ENCODE measurements at places on chromosomes 13 and 19.

DNA sequence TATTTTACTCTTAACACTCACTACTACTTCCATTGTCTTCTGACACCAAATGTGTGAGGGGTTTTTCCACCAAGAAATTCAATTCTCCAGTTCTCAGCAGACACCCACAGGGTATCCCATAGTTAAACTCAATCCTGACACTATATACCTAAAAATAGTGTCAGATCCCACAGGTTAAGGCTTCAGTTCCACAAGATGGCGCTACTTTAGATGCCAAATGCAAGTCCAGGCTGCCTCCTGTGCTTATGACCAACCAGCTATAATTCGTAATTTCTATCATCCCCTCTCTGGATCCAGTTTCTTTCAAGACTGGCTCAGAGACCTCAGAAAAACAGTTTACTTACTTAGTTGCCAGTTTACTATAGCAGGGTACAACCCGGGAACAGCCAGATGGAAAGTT is 1146.2 kb upstream of the SPRY2 start:
- DNase-seq, result no peak

DNA sequence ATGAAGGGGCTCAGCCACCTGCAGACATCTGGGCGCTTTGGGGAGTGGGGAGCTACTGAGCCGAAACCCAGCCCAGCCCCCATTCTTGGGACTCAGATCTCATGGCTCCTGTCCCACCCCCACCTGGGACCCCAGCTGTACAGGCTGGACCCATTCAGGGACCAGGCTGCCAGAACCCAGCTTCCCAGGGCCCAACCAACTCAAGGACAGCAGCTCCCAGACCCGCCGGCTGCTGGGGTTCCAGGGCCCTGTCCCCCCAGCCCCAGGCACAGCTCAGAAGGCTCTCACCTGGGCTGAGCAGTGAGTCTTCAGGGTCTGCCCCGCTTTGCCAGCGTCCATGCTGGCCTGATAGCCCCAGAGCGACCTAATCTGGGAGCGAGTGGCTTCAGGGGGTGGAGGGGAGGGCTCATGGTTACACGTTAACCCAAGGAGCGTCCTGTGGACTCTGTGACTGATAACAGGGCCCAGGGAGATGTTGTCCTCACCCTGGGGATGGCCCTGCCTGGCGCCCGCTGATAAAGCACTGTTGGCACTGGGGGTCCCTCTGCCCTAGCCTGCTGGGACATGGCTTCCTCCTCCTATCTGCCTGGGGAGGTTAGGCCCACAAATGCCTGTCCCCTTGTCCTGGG is at the start of gene TMEM86B:
TMEM86B (minus strand) TSS at position 361 of the 629 bp plus-strand sequence; CDS start at position 339, 22 bp downstream.
- no peak for DNase-seq

DNA sequence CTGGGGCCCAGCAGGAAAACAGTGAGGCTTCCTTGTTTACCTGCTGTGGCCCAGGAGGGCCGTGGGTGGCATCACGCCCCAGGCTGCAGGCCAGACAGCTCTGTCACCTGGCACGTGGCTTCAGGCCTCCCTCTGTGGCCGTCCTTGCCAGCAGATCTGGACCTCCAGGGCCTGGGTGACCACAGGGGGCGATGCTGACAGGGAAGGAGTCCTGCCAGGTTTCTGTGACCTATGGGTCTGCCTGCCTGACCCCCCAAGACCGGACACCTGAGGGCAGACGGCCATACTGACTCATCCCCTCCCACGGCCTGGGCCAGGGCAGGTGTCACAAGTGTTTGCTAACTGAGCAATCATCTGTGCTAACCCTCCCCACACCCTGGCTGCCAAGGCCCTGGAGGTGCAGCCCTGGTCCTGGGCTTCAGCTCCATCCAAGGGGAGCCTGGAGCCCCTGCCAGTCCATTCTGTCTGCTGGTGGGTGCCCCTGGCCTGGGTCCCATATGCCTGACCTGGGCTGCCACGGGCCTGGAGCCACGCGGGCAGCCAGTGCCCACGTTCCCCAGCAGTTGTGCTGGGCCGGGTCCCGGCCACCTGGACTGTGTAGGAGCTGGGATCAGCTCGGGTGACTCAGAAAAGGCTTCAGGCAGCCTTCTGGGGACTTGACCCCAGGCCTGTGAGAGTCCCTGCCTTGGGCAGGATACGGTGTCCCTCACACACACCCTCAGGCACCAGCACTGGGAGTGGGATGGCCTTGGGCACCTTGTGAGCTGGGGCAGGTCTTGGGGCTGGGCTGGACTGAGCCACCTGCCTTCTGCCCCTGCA is 3.7 kb downstream of the CDC34 start:
- no peak for DNase-seq

- DNase-seq, result no peak
Observed at GRCh38 chr13:60494296-60494695, 97.3 kb downstream of the TDRD3 start.

- no peak for DNase-seq
Observed at GRCh38 chr19:11414544-11414943, 4.6 kb downstream of the RGL3 start.

DNA sequence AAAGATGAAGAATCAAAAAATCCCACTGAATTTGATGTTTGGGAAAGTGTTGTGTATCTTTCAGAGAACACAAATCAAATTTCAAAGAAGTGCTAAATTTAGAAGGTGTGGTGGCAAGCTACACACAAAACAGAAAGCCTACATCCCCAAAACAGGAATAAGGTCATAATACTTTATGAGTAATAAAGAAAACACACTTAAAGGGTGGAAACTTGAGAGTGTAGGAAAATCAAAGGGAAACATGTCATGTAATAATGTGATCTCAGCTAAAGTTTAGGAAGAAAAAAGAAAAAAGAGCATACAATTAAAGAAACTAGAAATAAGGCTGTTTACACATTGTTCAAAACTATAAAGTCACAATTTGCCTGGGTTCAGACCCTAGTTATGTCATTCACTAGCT is 668.7 kb downstream of the PCDH17 start:
- DNase-seq, result no peak

GRCh38 chr13:44237276-44237767 is 136.3 kb upstream of the SERP2 start:
- DNase-seq, result no peak

- DNase-seq, result no peak
Observed at GRCh38 chr19:42277821-42278451, 8.9 kb downstream of the CIC start.

DNA sequence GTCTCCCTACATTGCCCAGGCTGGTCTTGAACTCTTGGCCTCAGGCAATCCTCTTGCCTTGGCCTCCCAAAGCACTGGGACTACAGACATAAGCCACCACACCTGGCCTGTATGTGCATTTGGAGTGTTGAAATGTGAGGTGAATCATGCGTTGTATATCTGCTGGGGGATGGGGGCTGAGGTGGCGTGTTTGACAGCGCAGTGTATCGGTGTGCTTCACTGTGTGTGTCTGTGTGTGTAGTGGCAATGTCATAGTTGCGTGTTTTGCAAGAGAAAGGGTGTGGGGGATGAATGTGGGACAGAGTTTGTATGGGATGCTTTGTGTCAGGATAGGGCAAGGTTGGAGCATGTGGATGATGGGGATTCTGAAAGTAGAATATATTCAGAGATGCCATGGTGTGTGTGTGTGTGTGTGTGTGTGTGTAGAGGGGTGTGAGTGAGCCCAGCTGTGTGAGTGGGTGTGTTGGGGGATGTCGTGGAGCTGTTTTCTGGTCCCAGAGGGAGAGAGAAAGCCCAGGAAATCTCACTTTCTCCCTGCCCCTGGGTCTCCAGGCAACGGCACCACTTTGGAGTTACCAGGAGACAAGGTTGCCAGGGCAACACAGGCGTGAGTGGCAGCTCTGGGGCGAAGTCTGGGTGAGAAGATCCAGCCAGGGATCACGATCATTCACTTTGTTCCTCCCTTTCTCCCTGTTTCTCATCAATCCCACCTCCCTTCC is 1.1 kb upstream of the SWSAP1 start:
- no peak for DNase-seq

DNA sequence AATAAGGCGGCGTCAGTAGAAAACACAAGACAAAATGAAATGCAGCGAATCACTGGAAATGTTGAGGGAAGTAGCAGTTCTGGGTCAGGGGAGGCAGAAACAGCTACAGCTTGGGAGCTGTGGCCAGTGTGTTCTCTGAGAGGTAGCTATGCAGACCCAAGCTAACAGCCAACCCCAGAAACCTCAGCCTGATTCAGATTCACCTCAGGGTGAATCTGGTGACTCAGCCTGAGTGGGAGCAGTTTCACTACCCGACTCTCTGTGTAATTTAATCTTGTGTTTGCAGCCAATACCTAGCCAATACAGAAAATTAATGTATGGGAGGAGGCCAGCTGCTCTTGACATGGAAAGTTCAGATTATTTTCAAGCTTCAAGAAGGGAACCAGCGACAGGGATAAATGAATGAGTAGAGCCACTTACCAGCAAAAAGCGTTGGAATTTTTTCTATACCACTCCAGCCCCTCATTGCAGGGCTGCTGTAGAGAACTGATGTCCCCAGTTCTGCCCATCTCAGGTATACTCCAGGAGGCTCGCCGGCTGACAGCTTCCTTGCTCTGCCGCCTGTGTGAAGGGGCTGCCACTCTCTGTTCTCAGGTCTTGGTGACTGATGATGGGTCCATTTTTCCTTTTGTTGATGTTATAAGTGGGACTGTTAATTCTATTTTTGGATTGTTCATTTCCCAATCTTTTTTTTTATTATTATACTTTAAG is 8.9 kb downstream of the IGFL3 start:
- DNase-seq, result no peak

All from posterior vena cava (tissue), 2 donors.